ENCODE measurements at places on chromosomes 13 and 19. TPM values are rescaled to one million over a fixed set of nuclear protein-coding genes. Genes with fewer than 3 reads are reported as not detected.

- DNase-seq: no peak
These were observed 121.3 kb upstream of the UFM1 start for GRCh38 chr13:38228322-38228721.

- DNase-seq: no peak
These were observed 20.8 kb downstream of the PRAM1 start for GRCh38 chr19:8481616-8482015.

GRCh38 chr13:112244495-112245177 is 131.5 kb upstream of the SPACA7 start:
- DNase-seq: no peak

DNA sequence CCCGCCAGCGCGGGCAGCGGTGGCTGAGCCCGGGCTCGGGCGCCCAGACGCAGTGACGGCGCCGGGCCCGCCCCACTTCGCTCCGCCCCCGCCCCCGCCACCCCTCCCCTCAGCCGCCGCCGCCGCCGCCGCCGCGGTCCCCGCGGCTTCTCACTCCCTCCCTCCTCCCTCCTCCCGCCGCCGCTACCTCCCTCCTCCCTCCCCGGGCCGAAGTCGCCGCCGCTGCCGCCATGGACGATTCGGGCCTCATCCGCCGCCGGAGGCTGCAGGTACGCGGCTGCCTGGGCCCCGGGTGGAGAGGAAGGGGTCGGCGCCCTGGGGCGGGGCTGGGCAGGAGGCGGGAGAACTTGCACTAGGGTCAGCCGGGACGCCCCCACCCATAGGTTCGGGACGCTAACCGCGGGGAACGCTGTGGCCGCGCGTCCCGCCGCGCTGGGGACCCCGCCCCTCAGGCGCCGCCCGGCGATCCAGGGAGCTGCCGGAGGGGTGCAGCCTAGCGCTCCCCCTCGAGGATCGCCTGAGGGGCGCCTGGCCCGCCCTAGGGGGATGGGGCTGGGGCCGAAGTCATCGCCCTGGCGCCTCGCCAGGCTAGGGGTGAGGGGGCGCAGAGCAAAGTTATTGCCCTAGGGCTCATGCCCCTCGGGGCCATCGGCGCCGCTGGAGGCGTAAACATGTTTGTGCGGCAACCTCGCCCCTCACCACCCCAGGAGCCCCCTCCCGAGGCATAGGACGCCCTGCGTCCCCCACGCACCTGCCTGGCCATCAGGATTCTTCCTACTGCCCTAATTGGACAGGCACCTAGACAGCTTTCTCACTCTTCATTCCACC is 427 bp downstream of the RTBDN start:
- no peak for DNase-seq

- DNase-seq: no peak
These were observed 3.8 kb downstream of the ZAR1L start for GRCh38 chr13:32311188-32311897.

DNA sequence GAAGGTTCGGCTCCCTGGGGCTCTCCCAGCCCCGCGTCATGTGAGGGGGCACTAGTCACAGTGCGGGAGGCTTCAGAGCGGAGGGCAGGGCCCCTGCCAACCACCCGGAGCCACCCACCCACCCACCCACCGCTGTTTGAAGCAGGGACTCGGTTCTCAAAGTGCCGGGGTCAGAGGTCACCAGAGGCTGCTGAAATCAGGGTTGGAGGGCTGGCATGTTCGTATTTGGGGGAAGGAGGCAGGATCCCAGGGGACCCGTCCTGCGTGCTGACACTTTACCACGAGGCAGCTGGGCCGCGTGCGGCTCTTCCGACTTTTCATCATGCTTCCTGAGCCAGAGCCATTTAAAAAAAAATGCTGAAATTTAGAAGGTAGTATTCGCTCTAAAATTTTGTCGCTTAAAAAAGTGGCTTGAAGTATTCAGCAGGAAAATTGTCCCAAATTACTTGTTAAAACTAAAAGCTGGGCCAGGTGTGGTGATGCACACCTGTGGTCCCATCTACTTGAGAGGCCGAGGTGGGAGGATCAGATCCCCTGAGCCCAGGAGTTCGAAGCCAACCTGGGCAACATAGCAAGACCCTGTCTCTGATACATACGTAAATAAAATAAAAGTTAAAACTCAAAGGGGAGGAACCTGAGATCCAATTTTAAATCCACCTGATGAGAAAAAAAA is 21.2 kb downstream of the ATP11A start:
- DNase-seq: no peak

DNA sequence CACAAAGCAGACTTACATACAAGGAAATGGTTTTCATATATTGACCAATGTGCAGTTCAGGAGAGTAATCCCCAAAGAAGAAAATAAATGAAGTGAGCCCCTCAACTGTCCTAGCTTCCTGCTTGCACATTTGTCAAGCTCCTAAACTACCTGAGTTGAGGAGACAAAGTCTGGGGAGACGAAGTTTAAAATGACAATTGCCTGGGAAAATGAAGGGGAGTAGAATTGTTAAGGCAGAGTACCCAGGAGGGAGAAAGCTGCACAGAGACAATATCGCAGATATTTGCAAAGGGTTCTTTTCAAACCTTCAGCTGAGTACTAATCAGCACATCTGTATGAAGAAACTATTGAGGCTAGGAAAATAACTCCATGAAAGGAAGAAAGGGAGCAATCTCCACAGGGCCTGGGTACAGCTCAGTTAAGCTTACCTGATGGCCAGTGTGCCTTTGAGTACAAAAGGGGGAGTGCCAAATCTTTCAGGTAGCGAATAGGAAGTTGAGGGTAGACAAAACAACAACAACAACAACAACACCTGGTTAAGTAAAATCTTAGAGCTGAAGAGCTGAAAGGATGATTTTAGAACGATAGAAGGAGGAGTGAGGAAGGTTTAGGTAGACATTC is 1700.1 kb upstream of the PRR20A start:
- no peak for DNase-seq

The TMPRSS9 gene
- 0.14 TPM for total RNA-seq

The N4BP2L1 gene
- 22.7 TPM for total RNA-seq

The FSTL3 gene
- 241 TPM for total RNA-seq

The LIN37 gene
- total RNA-seq: 13.0 TPM

The OR10H1 gene
- 0.97 TPM for total RNA-seq

The KLK6 gene
- total RNA-seq: 1.8 TPM
